ENCODE measurements at places on chromosomes 5 and 9.

DNA sequence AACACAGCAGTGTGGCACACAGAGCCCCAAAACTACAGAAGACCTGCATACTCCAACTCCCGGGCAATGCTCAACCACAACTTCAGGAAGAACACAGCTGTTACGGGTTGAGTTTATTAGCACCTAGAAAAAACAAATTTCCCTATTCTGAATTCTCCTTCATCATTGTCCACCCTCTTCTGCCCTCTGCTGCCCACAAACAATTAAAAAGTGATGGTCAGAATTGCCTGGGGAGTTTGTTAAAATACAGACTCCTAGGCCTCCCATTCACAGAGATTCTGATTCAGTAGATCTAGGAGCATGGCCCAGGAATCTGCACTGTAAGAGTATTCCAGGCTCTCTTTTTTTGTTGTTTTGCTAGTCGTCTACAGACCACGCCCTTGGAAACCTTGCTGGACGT, 310.6 kb downstream of the NDUFS4 start:
- no peak for DNase-seq

DNA sequence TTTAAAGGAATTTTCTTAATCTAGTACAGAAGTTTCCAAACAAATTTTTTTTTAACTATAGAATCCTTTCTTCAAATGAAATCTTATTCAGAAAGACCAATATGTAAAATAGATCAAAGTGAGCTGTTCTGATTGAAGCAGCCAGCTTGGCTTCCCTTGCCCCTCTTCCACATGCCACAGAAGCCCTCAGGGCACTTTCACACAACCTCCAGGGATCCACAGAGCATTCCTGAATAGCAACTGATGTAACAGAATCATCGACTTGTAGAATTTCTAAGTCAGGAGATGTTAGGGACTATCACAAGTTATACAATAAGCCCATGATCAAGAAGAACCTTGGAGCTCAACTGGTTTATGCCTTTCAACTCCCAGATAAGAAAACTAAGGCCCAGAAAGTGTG, 427.8 kb upstream of the C9orf72 start:
- no peak for DNase-seq

GRCh38 chr5:75716715-75717081, 539 bp downstream of the POC5 start:
- no peak for DNase-seq

- peak; percentile 89 for DNase-seq
These were observed 80.4 kb upstream of the ADAMTSL1 start for GRCh38 chr9:18393340-18394130.

Measured in NCI-H2171 (cell line).